ENCODE measurements at places on chromosomes 1 and 21.

DNA sequence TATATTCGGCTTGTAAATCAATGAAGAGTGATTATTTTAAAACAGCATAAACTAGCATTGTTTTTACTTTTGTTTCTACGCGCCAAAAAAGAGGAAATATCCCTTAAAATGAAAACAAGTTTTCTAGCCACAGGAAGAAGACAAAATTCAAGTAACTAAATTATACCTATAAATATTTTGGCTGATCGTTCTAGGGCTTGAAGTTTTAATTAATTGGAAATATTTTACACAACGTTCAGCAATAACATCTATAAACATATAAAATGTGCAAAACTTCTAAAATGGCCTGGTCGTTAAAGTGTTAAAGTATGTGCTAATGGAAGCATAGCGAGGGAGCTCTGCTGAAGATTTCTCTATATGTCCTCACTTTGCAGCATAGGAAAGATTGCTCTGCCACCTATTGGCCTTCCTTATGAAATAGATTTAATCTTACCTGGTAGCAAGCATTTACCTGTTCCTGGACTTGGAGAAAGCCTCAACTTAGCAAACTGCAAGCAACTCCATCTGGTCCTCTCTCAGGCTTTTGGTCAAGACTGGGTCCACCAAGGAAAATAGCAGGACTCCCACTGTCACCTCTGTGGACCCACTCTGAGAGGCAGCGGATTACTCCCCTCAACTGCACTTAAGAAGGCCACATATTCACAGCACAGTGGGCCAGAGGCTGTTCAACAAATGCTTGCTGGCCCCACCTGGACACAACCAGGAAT, 351.3 kb upstream of the RUNX1 start:
- DNase-seq: peak; percentile 5

GRCh38 chr1:215637041-215637573, 70.0 kb downstream of the KCTD3 start:
- DNase-seq: peak; percentile 9

GRCh38 chr1:54335755-54336108, 70.5 kb downstream of the SSBP3 start:
- no peak for DNase-seq

- no peak for DNase-seq
These were observed 53.9 kb downstream of the PRSS38 start for GRCh38 chr1:227869279-227869842.

GRCh38 chr1:13751458-13751871, 51.5 kb downstream of the PRDM2 start:
- no peak for DNase-seq

Measured in A549 (cell line).